ENCODE measurements at places on chromosomes 6 and 20.

GRCh38 chr6:42929821-42930360, 611 bp downstream of the CNPY3 start:
- peak; percentile 36 for DNase-seq

- DNase-seq = no peak
These were observed 191.2 kb downstream of the ZNF217 start for GRCh38 chr20:53402233-53403005.

DNA sequence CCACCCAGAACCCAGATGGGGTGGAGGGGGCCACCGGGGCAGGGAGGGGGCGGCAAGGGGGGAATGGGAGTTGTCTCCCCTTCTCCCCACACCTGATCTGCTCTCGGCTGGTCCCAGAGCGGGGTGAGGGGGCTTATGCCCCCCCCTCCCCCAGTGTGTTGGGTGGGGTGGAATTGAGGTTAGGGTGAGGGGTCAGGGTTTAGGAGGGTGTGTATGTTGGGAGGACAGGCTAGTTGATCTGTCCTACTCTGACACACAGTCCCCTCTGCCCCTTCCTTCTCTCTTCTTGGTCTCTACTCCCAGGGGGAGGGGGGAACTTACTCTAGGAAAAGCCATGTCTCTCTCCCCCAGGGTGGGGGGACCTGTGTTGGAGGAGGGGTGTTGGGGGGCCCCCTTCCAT, 1.9 kb upstream of the ZBTB9 start:
- DNase-seq = no peak

DNA sequence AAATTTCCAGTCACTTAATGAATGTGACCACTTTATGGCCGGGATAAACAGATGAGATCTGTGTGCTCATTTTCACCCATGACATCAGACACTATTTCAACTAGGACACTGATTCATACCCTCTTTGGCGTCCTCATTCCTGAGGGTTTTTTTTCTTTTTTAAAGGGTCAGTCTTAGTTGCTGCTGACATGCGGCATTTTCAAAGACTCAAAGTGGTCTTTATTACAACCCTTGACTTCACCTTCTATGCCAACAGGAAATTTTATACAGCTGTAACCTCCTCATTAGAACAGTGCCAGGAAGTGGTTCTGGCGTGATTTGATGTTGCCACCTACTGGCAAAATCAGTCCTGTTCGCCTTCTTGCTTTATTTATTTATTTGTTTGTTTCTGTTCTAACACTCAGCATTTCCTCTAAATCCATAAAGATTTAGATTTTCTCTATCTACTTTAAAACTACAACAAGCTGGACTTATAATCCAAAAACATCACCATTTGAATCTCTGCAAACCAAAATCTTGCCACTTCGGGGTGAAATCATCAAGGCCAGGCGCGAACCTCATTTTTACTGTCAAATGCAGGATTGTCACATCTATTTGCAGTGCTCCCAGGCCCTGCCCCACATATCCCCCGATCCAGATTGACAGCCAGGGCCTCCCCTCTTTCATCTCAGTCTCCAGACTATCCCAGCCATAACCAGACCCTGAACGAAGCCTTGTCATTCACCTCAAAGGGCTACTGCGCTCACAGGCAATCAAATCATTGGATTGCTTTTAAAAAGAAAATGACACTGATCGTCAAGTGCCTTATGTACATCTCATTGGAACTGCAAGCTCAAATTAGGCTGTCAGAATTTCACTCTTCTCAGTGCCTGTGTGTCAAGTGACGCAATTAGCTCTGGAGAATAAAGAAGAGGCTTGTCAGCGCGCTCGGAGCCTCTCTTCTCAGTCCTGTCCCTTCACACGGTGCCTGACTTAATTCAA, 77.5 kb downstream of the C6orf118 start:
- DNase-seq = peak; percentile 6

DNA sequence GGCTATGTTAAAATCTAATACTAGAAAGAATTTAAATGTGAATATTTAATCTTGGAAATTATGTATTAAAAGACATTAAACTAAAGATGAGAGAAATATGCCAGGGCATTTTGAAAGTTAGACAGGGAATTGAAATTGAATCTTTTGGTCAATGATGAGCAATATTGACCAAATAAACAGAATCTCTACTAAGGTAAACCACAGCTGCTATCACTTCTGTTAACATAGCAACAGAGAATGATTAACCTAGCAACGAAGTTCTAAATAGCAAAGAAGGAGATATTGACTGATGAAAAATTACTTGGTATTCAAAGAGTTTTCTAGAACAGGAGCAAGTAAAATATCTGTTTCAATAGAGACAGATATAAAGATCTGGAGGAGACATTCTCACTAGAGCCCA, 45.2 kb upstream of the RSPO3 start:
- no peak for DNase-seq

Measured in NCI-H1694 treated with DMSO at 0.1 percent for 48 hours (cell line).